AG04450 (cell line): ENCODE measurements at places on chromosomes 3 and 15.

DNA sequence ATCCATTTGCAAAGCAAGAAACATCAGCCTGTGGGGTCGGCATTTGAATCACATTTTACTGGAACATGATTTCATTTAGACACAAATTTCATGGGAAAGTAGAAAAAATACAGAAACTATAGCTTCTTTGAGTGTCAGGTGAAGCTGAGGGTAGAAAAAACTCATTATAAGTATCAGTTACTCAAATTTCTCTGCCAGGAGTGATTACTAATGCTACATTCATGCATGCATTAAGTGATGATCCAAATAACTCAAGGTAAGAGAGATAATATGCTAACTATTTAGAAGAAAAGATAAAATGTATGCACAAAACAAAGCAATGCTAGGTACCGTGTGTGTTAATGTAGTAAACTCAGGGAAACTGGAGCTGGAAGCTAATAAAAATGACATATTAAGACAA, 406.0 kb downstream of the GAP43 start:
- no peak for DNase-seq

DNA sequence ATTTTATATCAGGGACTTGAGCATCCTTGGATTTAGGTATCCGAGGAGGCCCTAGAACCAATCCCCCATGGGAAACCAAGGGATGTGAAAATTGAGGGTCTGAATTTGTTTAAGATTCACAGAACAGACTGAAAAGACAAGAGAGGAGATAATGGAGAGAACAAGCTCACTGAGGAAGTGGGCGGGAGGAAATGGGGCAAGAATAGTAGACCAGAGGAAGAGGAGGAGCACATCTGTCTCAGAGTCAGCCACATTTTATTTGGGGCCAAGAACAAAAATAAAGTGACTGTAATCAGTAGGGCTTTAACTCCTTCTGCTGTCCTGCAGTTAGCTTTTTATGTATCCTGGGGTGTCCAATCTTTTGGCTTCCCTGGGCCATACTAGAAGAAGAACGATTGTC, 63.8 kb downstream of the BLM start:
- no peak for DNase-seq

GRCh38 chr3:10194328-10195071, 29.8 kb downstream of the IRAK2 start:
- DNase-seq: no peak

DNA sequence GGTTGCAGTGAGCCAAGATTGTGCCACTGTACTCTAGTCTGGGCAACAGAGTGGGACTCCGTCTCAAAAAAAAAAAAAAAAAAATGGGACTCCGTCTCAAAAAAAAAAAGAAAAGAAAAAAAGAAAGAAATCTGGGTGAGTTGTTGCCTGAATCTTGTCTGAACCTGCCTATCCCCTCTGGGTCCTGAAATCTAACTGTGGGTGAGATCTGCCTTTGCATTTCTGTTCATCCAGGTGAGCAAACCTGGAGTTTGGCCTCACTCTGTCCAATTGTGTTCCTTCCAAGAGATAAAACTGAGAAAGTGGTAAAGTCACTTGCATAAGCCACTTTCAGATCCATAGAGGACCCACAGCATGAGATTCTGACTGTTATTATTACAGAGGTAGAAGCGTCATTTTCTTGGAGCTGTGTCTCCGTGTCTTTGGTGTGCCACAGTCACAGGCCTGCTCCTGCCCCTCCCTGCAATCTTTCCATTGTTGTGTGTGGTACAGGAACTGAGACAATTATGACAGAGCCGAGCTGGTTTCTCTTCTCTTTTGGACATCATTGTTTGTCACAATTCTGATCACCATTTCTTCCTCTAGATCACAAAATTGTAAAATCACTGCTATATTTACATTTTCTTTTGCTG, 235.9 kb downstream of the LPP start:
- DNase-seq: no peak

- no peak for DNase-seq
These were observed 383.4 kb downstream of the PTPRG start for GRCh38 chr3:61944726-61945125.

DNA sequence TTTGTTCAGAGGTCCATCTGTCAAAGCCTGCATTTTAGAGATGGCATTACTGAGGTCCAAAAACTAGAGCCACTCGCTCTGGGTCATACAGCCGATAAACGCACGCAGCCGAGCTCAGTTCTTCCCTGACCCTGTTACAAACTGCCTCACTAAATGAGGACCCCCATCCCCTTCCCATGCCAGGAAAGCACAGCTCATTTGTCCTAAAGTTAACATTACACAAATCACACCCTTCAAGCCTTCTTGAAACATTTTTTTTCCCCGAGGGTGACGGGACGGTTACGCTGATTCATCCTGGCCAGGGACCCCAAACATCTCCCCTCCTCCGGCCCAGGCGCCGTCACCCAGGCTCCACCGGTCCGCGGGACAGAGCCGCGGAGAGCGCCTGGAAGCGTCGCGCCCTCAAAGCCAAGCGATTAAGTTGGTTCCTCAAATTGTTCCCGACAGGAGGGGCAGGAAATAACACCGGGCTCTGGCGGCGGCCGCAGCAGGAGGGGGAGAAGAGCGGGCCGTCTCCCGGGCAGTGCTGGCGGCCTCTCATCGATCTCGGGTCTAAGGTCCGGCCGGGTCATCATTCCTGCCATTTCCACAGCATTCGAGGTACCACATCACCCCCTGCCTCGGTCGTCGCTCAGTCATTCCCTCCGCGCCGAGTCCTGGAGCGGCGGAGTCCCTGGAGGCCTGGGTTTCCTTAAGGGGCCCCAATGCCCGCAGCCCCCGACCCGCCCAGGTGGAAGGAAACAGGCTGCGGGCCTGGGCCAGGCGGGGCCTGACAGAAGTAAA, 619 bp upstream of the CMTM8 start:
- DNase-seq: no peak

GRCh38 chr15:94579286-94579685, 347.9 kb downstream of the MCTP2 start:
- no peak for DNase-seq

DNA sequence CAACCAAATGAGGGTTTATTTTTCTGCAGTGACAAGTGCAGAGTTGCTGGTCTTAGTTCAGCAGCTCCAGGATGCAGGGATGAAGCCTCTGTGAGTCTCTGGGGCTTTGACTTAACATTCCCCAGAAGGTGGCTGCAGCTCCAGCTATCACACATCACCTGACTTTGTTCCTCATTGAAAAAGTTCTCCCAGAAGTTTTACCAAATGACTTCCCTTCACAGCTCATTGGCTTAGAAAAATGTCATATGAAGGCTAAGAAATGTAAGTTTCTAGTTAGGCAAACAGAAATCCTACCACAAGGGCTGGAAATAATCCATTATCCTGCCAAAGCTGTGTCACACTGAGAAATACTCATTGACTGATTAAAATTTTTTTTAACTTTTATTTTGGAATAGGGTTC, 184.9 kb downstream of the MINAR1 start:
- no peak for DNase-seq

DNA sequence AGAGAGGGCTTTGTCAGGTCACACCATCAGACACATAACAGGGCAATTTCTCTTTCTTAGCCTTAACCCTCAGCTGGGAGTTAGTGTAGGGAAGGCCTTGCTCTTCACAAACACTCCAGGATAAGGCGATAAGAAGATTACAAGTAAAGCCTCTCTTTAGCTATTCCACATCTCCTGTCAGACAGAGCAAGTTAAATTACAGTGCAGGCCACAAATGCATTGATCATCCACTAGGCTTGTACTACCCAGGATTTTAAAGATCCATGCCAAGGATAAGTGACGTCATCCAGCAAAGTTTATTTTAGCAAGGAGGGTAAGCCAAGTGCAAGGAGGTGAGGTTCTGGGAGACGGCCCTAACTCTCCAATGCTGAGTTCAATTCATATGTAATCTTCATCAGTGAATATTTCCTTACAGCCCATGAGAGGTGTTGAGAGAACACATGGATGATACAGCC, 890.6 kb upstream of the NR2F2 start:
- no peak for DNase-seq

GRCh38 chr3:42182555-42182954, 83.4 kb downstream of the CCK start:
- no peak for DNase-seq

DNA sequence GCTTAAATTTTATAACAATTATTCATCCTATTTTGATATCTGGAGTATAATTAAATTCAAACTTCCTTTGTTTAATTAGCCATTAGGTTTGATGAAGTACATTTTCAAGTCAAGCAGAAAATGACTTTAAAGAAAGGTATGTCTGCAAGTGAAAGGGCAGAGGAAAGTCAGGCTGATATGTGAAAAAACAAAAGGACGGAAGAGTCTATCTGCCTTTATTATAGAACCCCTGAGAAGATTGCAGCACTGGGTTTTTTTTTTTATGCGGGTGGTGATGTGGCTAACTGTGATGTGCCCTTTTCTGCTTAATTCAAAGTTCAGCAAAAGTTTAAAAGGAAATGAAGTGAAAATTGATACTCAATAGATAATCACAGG, 83.2 kb downstream of the COL8A1 start:
- no peak for DNase-seq

DNA sequence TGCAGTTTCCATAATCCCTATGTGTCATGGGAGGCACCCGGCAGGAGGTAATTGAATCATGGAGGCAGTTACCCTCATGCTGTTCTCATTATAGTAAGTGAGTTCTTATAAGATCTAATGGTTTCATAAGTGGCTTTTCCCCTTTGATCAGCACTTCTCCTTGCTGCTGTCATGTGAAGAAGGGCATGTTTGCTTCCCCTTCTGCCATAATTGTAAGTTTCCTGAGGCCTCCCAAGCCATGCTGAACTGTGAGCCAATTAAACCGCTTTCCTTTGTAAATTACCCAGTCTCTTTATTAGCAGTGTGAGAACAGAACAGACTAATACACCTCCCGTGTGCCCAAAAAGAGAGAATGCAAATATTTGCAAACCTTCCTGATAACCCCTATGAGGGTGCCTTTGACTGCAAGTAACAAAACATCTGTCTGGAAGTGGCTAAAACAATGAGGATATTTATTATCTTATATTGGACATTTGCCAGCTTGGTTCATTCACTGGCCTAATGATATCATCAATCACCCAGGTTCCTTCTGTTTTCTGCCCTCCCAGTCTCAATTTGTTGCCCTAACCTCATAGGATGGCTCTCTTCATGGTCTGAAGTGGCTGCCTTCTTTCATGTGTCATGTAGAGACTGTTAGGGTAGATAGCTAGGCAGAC, 68.7 kb downstream of the BHLHE40 start:
- DNase-seq: no peak

- no peak for DNase-seq
These were observed 5.6 kb downstream of the SUCNR1 start for GRCh38 chr3:151879037-151879436.

DNA sequence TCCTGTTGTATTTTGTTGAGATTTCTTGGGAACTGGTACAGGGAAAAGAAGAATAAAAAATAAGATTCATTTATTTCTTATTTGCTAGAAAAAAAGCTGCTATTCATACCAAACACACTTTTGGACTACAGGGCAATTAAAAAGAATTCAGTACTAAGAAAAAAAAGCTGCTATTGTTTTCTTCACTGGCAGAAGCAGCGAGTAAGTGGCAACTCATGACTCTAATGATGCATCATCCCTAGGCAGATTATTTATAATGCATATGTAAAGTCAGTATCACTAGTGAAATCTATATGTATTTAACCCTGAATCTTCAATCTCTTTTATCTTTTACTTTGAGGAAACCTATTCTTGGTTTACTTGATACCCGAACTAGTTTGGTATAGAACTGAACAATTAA, 15.2 kb downstream of the PFN2 start:
- DNase-seq: no peak

DNA sequence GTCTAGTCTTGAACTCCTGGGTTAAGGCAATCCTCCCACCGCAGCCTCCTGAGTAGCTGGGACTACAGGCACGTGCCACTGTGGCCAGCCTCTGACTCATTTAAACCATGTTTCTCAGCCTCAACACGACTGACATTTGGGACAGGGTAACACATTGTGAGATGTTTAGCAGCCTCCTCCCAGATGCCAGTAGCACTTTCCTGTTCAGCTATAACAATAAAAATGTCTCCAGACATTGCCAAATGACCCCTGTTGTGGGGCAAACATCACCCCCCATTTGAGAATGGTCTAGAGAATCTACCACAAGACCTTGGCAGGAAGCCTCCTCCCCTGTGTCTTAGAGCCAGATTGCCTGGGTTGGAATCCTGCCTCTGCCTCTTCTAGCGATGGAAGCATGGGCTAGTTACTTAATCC, 8.4 kb downstream of the TMEM40 start:
- no peak for DNase-seq

GRCh38 chr3:136792556-136793330, 26.2 kb upstream of the SLC35G2 start:
- DNase-seq: no peak

- DNase-seq: no peak
These were observed 139.7 kb upstream of the RARB start for GRCh38 chr3:25288413-25288812.

GRCh38 chr3:109642025-109642424, 304.7 kb upstream of the DPPA4 start:
- no peak for DNase-seq

DNA sequence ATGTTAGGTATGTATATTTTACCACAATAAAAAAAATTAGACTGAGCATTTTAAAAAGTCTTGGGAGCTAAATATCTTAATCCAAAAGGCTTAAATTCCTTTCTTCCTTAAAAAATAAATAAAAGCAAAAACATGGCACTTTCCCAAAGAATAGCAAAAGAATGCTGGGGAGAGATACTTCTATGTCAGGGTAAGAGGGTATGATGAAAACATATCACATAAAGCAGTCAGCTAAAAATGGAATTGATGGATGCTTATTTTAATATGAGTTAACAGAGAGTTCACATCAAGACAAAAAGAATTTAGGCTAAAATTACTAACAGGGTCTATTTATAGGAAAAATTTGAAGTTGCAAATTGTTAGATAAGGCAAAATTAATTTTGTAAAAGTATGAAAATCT, 141.0 kb downstream of the MYLK start:
- no peak for DNase-seq

- peak; percentile 72 for DNase-seq
These were observed 50.3 kb downstream of the FILIP1L start for GRCh38 chr3:100063929-100064461.

DNA sequence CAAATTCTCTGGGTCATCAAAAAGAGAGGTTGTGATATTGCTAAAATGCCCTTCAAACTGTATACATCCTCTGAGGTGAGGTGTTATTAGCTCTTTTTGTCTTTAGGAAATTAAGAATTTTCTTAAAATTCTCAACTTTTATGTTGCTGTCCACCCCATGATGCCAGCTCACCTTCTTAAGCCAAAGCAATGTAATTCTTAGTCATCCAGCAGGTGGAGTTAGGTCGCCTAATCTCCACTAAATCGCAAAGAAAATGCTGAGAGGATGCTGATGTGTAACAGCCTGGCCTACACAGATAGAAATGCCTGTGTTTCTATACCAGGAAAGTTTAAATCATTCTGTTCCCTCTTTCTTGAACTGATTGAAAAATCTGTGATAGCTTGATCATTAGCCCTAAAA, 770.2 kb upstream of the ALCAM start:
- peak; percentile 33 for DNase-seq

GRCh38 chr3:179224584-179224983, 26.3 kb downstream of the KCNMB3 start:
- DNase-seq: no peak
